ENCODE measurements at places on chromosomes 5 and 9.

DNA sequence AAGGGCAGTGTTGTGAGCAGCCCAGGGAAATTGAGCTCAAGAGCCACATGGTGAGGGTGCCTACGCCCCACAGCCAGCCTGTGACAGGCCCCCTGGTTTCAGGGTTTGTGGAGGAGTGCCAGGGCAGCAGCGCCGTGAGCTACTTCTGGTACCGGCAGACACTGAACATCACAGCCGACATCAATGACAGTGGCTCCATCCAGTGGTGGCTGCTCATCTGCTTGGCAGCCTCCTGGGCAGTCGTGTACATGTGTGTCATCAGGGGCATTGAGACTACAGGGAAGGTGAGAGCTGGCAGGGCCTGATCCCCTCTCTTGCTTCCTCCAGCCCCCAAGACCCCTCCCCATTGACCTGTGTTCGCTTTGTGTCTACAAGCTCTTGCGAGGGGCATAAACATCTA, 10.2 kb downstream of the SLC6A18 start:
- DNase-seq = no peak

- DNase-seq = no peak
Observed at GRCh38 chr5:142725231-142726187, 39.6 kb upstream of the FGF1 start.

- no peak for DNase-seq
Observed at GRCh38 chr9:136751244-136751643, 2.9 kb upstream of the LCN6 start.

DNA sequence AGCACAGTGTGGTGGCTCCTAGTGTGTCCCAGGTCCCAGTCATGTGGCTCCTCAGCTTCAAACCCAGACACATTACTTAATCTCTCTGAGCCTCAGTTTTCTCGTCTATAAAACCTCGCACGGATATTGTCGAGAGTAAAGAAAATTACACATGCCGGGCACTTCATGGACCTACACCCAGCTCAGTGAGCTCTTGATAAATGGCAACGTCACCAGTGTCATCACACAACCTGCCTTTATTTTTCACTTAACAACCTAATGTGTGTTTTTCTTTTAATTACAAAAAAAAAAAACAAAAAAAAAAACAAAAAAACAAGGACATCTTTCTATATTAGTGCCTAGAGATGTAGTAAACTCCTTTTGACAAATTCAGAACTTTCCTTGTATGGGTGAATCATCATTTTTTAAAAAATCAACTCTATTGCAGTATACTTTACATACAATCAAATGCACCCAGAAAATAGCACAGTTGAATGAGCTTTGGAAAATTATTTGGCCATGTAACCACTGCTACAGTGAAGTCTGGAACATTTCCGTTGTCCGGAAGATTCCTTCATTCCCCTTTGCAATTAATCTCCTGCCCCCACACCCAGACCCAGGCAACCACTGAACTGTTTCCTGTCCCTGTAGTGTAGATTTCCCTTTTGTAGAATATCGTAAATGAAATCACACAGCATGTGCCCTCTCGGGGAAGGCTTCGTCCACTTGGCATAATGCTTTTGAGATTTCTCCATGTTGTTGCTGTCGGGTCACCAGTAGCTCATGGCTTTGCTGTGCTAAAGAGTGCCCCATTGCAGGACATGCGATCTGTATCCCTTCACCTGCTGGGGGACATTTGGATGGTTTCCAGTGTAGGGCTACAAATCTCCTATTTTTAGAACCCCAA, 100.4 kb upstream of the LARP1 start:
- DNase-seq = no peak

GRCh38 chr9:112555101-112555643, 68.5 kb downstream of the KIAA1958 start:
- no peak for DNase-seq

Data from stimulated activated CD8-positive, alpha-beta memory T cell treated with anti-CD3 and anti-CD28 coated beads, Interleukin-7, amount 100 ng/mL, for 1 hour (primary cell).